Activated CD4-positive, alpha-beta T cell treated with anti-CD3 and anti-CD28 coated beads, Interleukin-10, Interleukin-2, amounts not matched to agents 100 ng/mL and 50 ng/mL, durations not matched to agents 16 hours and 8 hours (primary cell): ENCODE measurements at places on chromosomes 4 and X.

- DNase-seq = no peak
Measured at GRCh38 chr4:57672846-57673433, 562.8 kb upstream of the IGFBP7 start.

- DNase-seq = no peak
Measured at GRCh38 chr4:142548491-142548890, 297.6 kb downstream of the INPP4B start.

- DNase-seq = no peak
Measured at GRCh38 chr4:140450352-140450751, 22.9 kb upstream of the CLGN start.

GRCh38 chrX:69050051-69050765 lies 115.0 kb downstream of the PJA1 start:
- DNase-seq = no peak

- DNase-seq = no peak
Measured at GRCh38 chr4:6502747-6503465, 30.5 kb upstream of the PPP2R2C start.

DNA sequence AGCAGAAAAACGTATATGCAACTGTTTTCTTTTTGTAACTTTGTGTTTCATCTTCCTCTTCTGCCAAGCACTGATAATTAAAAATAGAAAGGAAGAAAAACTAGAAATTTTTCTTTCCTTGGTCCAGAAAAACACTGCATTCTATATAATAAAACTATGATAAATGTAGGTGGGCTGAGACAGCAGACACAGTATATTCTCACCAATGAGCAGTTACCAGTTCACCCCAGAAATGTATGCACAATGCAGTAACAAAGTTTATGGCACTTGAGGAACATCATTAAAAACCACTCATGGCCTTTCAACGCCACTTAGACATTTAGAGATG lies 79.4 kb downstream of the FAT1 start:
- DNase-seq = no peak

- DNase-seq = peak; percentile 44
Measured at GRCh38 chr4:84529169-84529751, 30.2 kb upstream of the NKX6-1 start.

DNA sequence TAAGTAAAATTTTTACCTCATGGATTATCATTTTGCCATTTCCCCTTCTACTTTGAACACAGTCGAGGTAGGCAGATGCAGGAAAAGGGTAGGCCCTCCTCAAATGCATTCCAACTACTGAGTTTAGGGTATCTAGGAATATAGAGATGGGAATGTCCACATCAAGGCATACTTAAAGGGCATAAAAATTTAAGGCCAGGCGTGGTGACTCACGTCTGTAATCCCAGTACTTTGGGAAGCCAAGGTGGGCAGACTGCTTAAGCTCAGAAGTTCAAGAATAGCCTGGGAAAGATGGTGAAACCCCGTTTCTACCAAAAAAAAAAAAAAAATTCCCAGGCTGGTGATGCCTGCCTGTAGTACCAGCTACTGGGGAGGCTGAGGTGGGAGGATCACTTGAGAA lies 146.5 kb downstream of the PDGFC start:
- no peak for DNase-seq

DNA sequence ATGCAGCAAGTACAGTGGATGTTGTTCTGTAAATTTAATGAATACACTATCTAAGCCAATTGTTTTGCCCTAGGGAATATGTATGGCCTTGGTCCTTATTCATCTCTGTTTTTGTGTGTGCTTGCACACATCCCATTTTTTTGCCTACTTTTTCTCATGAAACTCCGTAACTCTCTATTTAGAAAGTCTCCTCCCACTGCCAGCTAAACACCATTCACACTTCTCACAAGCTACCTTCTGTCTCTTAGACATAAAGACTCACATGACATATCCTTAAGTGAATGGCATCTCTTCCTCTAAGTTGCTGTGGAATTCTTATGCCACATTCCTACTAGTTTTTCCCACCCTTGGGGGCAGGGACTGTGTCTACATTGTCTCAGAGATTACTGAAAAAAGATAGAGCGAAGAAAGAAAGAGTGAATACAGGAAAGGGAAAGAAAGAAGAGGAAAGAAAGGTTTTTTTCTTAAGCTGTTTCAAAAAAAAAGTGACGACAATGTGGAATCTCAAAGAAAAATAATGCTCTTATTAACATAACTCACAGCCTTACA lies 117.5 kb downstream of the ATG4A start:
- no peak for DNase-seq

DNA sequence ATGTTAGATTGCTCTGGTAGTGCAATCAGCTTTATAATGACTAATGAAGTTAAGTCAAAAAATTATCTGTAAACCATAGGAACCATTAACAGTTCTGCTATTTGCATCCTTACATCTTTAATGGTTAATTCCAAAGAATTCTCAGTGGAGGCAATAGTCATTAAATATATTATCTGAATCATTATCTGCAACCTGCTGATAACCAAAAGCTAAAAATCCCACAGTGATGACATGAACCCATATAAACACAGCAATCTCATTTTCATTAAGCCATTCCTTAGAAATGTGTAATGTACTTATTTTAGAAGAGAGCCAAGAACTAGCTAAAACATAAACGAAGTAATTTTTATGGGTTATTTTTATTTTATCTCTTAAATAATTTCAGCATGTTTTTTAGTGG lies 60.2 kb downstream of the MAGEB16 start:
- no peak for DNase-seq

- DNase-seq = no peak
Measured at GRCh38 chrX:88202149-88202548, 544.9 kb upstream of the CPXCR1 start.

GRCh38 chrX:114152130-114152529 lies 431.8 kb upstream of the HTR2C start:
- no peak for DNase-seq

GRCh38 chr4:24080871-24081270 lies 191.0 kb upstream of the PPARGC1A start:
- no peak for DNase-seq

DNA sequence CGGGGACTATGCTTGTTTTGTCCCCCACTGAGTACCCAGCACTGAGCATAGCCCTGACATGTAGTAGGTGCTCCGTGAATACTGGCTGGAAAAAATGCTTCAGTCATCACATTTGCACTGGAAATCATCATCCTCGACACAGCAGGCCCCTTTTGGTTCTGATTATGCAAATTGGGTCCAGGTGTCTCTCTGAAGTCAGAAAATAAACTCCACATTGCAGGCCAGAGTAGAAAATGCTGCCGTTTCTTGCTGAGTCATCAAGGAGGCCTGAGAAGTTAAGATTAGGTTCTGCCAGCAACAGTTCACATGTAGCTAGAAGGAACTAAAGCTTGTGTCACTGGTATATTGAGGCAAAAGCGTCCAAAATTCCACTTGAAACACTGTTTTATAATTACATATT lies 15.0 kb upstream of the STK32B start:
- no peak for DNase-seq

DNA sequence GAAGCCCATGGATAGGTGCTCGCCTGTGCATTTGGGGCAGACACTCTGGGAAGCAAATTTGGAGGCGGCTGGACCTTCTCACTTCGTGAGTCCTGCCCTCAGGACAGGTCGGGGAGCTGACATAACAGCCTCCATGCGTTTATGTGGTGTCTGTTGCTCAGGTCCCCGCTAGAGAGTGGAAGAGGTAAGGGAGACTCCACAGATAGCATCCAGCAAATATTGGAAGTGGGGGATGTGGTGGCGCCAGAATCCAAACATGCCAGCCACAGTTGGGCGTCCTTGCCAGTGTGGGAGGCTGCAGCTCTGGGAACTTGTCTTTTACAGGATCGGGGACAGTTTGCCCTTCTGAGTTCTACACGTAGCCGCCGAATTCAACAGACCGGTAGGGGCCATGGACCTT lies 47.8 kb downstream of the ZNF182 start:
- no peak for DNase-seq
